ENCODE measurements at places on chromosomes 13 and 19. TPM values are rescaled to one million over a fixed set of nuclear protein-coding genes. Genes with fewer than 3 reads are reported as not detected.

GRCh38 chr19:6219586-6220290 lies 60.0 kb downstream of the MLLT1 start:
- H3K4me3 ChIP-seq = no peak overlapping the region
- peaks cover 16% of the 10 kb centered on the region for H3K4me1 ChIP-seq
- DNase-seq = no peak
- no peaks in the 10 kb centered on the region for H3K27me3 ChIP-seq
- peak overlapping the region; percentile 15 for H3K27ac ChIP-seq

DNA sequence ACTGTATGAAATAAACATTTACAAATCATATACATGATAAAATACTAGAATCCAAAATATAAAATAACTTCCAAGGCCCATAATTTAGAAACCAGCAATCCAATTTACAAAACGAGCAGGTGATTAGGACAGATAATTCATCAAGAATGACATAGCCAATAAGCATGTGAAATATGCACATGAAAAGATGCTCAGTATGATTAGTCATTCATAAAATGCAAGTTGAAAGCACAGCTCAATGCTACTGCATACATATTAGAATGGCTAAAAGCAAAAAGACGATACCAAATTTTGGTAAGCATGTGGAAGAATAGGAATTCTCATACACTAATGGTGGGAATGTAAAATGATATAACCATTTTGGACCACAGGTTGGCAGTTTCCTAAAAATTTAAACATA lies 837.2 kb upstream of the MIR17HG start:
- no peaks in the 10 kb centered on the region for H3K27me3 ChIP-seq
- DNase-seq = peak; percentile 14
- no peaks in the 10 kb centered on the region for H3K4me1 ChIP-seq

DNA sequence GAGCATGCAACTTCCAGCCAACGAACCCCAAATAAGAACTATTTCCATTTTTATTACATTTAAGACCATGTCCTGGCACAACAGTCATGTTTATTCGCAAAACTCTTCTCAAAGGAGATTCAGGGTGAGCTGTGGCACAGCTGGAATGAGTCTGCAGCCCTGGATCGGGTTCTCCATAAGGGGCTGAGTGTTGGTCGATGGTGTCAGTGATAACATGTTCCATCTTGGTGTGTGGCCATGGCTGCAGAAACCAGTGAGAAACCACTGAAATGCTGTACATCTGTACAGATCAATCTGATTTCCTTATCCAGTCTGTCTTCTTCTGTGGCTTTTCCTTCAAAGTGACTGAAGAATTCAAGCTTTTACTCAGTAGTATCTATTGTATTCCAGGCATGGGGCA lies 15.2 kb downstream of the FAM124A start:
- peaks cover 2% of the 10 kb centered on the region for H3K4me1 ChIP-seq
- H3K36me3 ChIP-seq = no peaks in the 10 kb centered on the region
- no peaks in the 10 kb centered on the region for H3K27me3 ChIP-seq
- DNase-seq = no peak
- H3K27ac ChIP-seq = no peak overlapping the region
- H3K4me3 ChIP-seq = no peak overlapping the region

GRCh38 chr13:94712812-94713560 lies 641 bp upstream of the SOX21 start:
- no peak overlapping the region for H3K27ac ChIP-seq
- H3K36me3 ChIP-seq = no peaks in the 10 kb centered on the region
- DNase-seq = peak; percentile 59
- H3K27me3 ChIP-seq = peaks cover 45% of the 10 kb centered on the region
- no peaks in the 10 kb centered on the region for H3K4me1 ChIP-seq

- H3K27ac ChIP-seq = no peak overlapping the region
- H3K27me3 ChIP-seq = no peaks in the 10 kb centered on the region
- H3K36me3 ChIP-seq = peaks cover under 1% of the 10 kb centered on the region
- DNase-seq = no peak
Observed at GRCh38 chr13:112818698-112819045, 128.8 kb downstream of the ATP11A start.

GRCh38 chr13:73223372-73223781 lies 164.6 kb downstream of the KLF5 start:
- H3K36me3 ChIP-seq = no peaks in the 10 kb centered on the region
- H3K4me1 ChIP-seq = no peaks in the 10 kb centered on the region
- H3K4me3 ChIP-seq = no peak overlapping the region

DNA sequence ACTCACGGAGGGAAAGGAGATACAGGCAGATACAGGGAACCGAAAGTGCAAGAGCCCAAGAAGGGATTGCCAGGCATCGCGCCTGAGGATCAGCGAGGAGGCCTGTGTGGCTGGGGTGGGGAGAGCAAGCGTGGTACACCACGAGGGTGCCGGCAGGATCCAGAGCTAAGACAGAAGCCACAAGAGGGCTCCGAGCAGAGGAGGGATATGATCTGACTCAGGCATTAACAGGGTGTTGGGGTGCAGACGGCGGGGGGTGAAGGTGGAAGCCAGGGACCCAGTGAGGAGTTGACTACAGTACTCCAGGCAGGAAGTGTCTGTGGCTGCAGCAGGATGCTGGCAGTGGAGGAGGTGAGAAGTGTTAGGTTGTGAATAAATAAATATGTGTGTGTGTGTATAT lies 5.4 kb upstream of the PPP1R37 start:
- DNase-seq = no peak
- peaks cover 10% of the 10 kb centered on the region for H3K4me1 ChIP-seq
- peaks cover 9% of the 10 kb centered on the region for H3K36me3 ChIP-seq
- H3K4me3 ChIP-seq = no peak overlapping the region
- H3K27me3 ChIP-seq = no peaks in the 10 kb centered on the region

DNA sequence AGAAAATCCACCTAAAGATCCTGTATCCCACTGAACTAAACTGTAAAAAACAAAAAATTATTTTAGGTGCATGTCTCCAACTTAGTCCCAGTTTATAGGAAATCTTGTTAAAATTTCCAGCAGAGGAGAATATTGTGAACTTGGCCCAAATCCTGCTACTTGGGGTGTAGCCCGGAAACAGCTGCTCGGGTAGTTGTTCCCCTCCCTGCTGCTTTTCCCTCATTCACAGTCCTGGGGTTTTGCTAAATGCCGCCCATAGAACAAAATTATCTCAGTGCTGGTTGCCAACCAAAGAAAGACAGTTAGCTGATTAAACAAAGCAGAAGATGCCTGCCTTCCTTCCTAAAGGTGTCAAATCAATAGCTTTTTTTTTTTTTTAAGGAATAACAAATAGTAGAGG lies 330.5 kb upstream of the KLF12 start:
- DNase-seq = no peak
- no peaks in the 10 kb centered on the region for H3K27me3 ChIP-seq
- H3K4me1 ChIP-seq = no peaks in the 10 kb centered on the region
- no peaks in the 10 kb centered on the region for H3K36me3 ChIP-seq
- H3K4me3 ChIP-seq = no peak overlapping the region

GRCh38 chr13:93477238-93477637 lies 250.6 kb downstream of the GPC6 start:
- no peaks in the 10 kb centered on the region for H3K36me3 ChIP-seq
- no peak overlapping the region for H3K27ac ChIP-seq

GRCh38 chr19:15062036-15062435 lies 12.8 kb downstream of the CASP14 start:
- no peak overlapping the region for H3K27ac ChIP-seq
- H3K36me3 ChIP-seq = no peaks in the 10 kb centered on the region
- no peak for DNase-seq
- no peaks in the 10 kb centered on the region for H3K4me1 ChIP-seq

GRCh38 chr19:18117364-18117691 lies 19.8 kb downstream of the MAST3 start:
- peak overlapping the region; percentile 43 for H3K27ac ChIP-seq
- no peaks in the 10 kb centered on the region for H3K27me3 ChIP-seq
- peaks cover 12% of the 10 kb centered on the region for H3K4me1 ChIP-seq

The USHBP1 gene
- not detected for polyA plus RNA-seq

The CCDC61 gene
- 4.5 TPM for polyA plus RNA-seq

The ZSCAN1 gene
- polyA plus RNA-seq = not detected

The SHANK1 gene
- 2.3 TPM for polyA plus RNA-seq

The MBD3L3 gene
- polyA plus RNA-seq = not detected

The GPX4 gene
- 473 TPM for polyA plus RNA-seq

The SOX1 gene
- not detected for polyA plus RNA-seq

Measured in fibroblast of lung (primary cell).